ENCODE measurements at places on chromosomes 16 and 17.

- DNase-seq = peak; percentile 6
Measured at GRCh38 chr17:2695243-2695960, 16.2 kb downstream of the CLUH start.

DNA sequence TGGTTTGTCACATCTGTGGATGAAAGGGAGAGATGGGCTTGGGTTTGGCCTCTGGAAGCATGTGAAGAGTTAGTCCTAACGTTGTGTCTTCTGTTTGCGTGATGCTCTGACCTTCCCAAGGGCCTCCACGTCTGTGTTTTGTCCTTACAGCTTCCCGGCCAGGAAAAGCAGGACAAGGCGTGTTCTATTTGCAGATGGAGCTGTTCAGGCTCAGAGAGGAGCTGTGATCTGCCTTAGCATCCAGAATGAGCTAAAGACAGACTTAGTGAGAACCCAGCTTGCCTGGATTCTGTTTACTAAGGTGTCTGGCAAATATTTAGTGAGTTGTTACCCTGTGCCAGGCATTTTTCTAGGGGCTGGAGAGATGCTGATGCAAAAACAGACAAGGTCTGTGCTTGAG is 282.1 kb downstream of the CBLN1 start:
- no peak for DNase-seq

DNA sequence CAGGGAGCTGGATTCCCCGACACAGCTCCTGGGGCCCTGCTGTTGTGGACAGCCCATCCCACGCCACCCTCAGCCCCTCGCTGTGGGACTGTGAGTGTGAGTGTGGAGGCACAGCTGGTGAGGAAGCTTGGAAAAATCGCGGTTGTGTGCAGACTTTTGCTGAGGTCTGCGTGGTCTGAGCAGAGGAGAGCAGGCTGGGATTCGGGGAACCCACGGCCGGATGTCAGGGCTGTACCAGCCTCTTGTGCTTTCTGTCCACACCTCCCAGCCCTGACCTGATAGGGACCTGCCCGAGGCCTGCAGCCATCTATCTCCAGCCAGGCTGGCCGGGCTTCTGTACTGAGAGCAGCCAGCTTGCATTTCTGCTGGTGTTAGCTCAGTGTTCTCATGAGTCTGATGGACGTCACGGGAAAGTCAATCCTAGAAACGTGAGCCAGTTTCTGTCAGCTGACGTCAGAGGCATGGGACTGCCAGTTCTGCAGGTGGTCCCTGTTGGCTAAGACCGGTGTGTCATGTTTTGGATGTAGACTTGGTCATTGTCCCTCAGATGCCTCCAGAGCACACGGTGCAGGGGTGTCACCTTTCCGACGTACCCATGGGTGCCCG is 72.8 kb upstream of the ZNF750 start:
- DNase-seq = no peak

- no peak for DNase-seq
Measured at GRCh38 chr17:36975922-36976515, 27.3 kb downstream of the AATF start.

- no peak for DNase-seq
Measured at GRCh38 chr17:28071891-28072606, 29.6 kb downstream of the NLK start.

DNA sequence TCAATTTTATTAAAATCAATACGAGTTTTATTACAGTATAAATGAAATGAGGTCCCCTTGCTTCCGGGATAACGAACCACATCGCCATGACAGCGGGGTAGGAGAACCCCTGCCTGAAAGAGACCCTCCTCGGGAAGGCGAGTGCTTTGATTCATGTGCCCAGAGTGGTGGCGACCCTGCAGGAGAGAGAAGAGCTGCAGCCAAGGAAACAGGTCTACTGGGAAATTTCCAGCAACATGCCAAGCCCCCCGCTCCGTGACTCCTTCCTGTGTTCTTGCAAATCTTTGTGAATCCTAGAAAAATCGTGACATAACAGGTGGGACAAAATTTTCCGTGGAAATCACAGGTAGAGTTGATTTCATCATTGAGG is 162.5 kb downstream of the WSCD1 start:
- DNase-seq = no peak

DNA sequence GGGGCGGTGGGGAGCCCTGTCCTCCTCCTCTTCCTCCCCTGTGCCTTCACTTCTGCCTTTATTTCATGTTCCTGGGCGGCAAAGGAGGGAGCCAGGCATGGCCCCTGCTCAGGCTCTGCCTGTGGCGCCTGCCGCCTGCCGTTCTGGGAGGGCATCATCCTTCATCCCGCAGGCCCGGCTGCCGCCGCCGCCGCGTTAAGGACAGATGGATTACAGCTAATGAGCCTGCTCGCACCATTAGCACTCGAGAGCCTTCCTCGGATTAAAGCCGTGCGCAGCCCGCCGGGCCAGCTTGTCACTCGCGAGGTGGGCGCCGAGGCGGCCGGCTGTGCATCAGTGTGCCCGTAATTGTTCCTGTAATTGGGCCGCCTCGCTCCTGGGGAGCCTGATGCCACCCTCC is 127.7 kb upstream of the GSE1 start:
- no peak for DNase-seq

DNA sequence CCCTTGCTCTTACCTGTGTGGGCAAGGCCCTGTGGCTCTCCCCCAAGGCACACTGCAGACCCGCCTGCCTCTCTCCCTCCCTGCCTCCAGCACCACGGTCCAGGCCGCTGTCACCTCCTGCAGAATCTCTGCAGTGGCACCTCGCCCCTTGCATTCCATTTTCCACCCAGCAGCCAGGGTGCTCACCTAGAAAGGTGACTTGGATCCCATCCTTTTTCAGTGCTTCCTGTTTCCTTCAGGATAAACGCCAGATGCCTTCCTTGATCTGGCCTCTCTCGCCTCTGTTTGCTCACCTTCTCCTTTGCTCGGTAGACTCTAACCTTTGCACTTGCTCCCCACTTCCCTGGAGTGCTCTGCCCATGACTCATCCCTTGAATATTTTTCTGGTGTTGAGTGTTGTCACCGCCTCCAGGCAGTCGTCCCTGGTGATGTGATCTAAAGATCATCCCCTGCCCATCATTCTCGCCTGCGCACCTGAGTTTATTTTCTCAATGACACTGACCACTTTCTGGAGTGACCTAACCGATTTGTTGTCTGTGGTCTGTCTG is 79.2 kb upstream of the LGALS9 start:
- DNase-seq = no peak

DNA sequence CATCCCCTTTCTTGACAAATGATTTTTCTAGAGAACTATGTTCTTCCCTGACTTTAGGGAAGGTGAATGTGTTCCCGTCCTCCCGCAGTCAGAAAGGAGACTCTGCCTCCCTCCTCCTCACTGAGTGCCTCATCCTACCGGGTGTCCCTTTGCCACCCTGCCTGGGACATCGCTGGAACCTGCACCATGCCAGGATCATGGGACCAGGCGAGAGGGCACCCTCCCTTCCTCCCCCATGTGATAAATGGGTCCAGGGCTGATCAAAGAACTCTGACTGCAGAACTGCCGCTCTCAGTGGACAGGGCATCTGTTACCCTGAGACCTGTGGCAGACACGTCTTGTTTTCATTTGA is 7.4 kb downstream of the NAT9 start:
- no peak for DNase-seq

GRCh38 chr17:50134206-50135110 is 4.5 kb upstream of the SAMD14 start:
- DNase-seq = no peak

- no peak for DNase-seq
Measured at GRCh38 chr17:70144260-70144846, 25.0 kb upstream of the KCNJ2 start.

DNA sequence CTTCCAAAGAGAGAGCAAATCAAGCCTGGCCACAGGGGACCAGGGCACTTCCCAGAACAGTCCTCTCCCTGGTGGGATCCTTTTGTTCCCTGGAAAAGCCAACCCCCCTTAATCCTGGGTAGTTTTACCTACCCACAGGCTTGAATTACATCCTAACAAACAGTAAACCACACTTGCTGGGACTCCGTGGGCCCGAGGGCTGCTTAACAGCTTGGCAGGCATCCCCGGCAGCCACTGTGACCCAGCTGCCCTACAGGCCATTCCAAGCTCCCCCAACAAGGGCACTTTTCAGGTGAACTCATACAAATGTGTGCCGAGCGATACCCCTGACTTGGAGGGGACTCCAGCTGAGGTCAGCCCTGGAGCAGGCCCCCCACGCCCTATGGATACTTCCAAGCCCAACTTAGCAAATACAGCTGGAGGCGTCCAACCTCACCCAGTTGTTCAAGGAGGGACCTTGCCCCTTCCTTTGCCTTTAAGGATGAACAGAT is 26.4 kb downstream of the ADCY9 start:
- DNase-seq = no peak

GRCh38 chr16:50616386-50616785 is 64.7 kb downstream of the SNX20 start:
- no peak for DNase-seq

DNA sequence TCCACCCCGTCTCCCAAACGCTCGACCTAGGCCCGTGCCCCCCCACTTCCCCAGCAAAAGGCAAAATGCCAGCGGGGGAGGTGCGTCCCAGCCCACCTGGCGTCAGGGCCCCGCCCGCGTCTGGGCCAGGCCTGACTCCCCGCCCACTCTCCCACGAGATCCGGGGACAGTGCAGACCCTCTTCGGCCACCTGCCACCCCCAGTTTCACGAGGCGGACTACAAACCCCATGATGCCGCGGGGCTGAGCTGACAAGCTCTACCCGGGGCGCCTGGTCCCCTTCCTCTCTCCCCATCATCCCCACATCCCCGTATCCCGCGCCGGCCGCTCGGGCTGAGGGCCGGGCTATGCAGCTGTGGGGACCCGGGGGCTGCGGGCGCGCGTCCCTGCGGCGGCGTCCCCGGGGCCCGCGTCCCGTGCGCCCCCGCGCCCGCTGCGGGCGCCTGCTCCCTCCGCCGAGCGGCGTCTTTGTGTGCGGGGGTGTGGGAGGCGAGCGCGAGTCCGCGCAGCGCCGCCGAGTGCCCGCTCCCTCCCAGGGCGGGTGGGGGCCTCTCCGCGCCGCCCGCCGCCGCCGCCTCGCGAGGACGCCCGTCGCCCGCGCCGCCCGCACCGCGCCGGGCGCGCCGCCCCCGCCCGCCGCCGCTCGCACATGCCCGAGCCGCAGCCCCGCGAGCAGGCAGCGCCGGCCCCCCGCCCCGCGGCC is at the start of gene ANKRD13B:
ANKRD13B (plus strand) TSS at position 283 of the 702 bp plus-strand sequence. CDS start 490 bp downstream, outside the sequence.
- DNase-seq = peak; percentile 60

DNA sequence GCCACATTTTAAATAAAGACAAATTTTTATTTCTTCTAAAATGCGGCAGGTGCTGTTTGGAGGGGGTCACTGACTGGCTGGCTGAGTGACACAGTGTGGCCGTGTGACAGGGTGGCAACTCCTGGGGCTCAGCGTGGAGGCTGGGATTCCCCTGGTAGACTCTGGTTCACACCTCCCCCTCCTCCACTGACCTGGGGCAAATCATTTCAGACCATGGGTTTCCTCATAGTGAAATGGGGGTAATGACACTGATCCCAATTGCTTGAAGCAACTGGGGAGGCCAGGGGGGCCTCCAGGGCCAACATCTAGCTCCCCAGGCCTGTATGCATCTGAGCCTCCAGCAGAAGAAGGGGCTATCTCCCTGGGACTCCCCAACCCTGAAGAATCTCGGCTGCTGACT is 6.6 kb downstream of the HSD11B2 start:
- no peak for DNase-seq

DNA sequence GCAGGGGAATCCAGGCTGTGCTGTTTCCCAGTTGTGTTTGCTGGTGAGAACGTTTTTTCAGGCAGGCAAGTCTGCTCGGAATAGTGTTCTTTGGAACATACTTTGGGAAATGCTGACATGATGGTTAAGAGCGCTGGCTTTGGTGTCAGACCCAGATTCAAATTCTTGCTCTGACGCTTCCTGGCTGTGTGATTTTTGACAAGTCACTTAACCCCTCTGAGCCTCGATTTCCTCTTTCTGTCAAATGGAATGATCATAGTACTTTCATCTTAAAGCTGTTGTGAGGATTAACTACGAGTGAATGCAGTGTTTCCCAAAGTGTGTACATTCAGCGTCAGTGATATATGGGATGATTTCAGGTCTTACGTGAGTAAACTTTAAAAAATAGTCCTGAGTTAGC is 4.8 kb downstream of the FBRS start:
- no peak for DNase-seq
